Activated T-cell treated with anti-CD3 and anti-CD28 coated beads for 24 hours (primary cell): ENCODE measurements at places on chromosomes 3 and 15.

DNA sequence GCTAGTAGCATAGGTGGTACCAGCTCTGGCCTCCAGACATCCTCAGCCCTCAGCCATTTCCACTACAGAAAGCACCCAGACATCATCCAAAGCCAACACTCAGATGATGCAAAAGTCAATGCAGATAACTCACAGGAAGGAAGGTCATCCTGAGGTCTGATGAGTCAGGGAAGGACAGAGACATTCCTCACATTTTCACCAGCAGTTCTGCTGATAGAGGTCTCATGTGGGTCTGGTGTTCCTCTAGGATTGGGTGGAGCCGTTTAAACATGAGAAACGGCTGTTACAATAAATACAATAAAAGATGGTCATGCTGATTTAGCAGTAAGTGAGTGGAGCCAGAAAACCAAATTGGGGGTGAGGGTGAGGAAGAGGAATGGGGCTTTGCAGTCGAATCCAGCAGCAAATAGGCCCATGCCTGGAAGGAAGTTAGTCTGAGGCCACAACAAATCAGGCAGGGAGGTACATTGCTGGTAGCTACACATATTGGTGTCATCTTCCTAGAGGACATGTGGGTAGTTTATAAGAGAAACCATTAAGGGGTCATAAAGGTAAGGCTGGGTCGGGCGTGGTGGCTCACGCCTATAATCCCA lies 33.3 kb upstream of the FLNB start:
- no peak for DNase-seq

GRCh38 chr15:99492275-99492674 lies 73.5 kb upstream of the MEF2A start:
- DNase-seq = no peak

- no peak for DNase-seq
These were observed 438.2 kb upstream of the PROK2 start for GRCh38 chr3:72223116-72223515.

- no peak for DNase-seq
These were observed 312.7 kb upstream of the DPH6 start for GRCh38 chr15:35858707-35859106.

DNA sequence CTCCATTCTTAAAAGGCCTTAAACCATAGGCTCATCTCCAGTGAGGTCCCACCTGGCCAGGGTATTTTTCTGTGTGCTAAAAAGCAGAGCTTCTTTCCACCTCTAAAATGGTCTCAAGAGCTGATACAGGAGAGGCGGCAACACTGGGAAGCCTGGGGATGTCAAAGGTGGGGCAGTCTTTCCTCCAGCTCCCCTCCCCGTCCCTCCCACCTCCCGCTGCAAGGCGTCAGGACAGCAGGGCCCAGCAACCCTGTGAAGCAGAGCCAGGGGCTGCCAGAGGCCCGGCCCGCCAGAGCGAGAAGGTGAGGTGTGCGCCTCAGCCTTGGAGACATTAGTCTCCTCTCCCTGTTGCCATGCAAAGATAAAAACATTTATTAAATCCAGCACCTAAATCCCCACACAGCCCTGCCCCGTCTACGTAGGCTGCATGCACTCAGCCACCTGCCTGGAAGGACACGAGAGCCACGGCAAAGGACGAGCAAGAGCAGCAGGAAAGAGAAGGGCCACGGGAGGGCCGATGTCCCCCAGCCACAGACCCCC lies 75.6 kb downstream of the FAM174B start:
- no peak for DNase-seq
